BJ (cell line): ENCODE measurements at places on chromosomes 12 and 14.

- DNase-seq, result no peak
Observed at GRCh38 chr12:88145567-88146505, 3.7 kb downstream of the TMTC3 start.

DNA sequence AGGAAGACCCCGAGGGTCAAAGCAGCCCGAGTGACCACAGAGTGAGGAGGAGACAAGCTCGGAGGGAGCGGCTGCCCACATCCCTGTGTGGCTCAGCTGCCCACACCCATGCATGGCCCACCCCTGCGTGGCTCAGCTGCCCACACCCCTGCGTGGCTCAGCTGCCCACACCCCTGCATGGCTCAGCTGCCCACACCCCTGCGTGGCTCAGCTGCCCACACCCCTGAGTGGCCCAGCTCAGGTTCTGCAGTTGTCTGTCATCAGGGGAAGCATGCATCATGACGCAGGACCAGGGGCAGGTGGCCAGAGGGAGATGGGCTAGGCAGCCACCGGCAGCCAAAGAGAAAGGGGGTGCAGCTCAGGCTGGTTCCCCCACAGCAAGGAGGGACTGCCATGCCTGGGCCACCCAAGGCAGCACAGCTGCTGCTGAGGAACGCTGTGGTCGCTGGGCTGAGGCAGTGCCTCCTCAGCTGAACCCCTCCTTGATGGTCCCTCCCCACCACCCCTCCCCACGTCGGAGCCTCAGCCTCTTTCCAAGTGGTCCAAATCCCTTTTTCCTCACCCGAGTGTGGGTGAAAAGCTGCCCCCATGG is 33.3 kb upstream of the NUDT14 start:
- DNase-seq, result no peak

- no peak for DNase-seq
Observed at GRCh38 chr14:71591929-71592328, 340.3 kb upstream of the RGS6 start.

GRCh38 chr14:25394791-25395391 is 344.9 kb upstream of the STXBP6 start:
- no peak for DNase-seq

DNA sequence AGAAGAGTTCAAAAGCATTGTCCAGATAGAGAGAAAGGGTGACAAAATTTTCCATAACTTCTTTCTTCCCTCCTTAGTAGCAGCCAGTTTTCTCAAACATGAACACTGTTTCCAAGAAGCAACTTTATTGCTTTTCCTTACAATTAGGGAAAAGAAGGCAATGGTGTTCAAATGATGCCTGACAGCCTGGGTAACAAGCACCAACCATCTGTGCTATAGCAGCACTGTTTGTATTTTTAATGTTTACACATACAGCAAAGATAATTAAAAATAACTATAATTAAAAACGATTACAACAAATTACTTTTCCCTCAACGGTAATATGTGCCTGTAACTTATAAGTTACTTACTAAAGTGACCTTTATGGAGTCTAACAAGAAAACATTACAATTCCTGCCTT is 450.6 kb upstream of the LMO3 start:
- DNase-seq, result no peak

GRCh38 chr12:765840-766239 is 13.5 kb downstream of the WNK1 start:
- DNase-seq, result no peak

DNA sequence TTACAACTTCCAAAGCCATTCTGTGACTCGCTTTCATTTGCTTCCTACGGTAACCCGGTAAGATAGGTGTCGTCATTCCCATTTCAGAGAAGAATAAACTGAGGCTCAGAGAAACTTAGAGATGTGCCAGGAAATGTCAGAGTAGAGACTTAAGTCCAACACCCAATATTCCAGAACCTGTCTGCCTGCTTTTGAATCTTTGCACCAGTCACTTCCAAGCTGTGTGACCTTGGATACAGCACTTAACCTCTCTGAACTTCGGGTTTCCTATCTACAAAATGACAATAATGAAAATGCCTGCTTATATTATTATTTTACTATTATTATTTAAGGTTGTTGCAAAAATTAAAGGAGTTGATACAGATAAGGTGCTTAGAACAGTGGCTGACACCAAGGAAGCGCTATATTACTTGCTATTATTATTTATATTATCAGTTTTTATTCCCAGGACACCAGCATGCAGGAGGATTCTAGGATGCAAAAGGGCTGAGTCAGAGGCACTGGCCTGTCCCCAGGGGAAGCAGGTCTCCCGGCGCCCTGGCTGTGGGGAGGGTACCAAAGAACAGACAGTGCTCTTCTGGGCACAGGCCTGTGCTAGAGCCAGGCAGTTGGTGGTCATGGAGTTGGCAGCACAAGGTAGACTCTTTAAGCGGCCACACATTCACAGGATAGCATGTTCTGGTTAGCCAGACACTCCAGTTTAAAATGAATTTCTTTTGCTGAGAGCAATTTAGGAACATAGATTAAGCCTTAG is 5.4 kb downstream of the HSPB8 start:
- no peak for DNase-seq

DNA sequence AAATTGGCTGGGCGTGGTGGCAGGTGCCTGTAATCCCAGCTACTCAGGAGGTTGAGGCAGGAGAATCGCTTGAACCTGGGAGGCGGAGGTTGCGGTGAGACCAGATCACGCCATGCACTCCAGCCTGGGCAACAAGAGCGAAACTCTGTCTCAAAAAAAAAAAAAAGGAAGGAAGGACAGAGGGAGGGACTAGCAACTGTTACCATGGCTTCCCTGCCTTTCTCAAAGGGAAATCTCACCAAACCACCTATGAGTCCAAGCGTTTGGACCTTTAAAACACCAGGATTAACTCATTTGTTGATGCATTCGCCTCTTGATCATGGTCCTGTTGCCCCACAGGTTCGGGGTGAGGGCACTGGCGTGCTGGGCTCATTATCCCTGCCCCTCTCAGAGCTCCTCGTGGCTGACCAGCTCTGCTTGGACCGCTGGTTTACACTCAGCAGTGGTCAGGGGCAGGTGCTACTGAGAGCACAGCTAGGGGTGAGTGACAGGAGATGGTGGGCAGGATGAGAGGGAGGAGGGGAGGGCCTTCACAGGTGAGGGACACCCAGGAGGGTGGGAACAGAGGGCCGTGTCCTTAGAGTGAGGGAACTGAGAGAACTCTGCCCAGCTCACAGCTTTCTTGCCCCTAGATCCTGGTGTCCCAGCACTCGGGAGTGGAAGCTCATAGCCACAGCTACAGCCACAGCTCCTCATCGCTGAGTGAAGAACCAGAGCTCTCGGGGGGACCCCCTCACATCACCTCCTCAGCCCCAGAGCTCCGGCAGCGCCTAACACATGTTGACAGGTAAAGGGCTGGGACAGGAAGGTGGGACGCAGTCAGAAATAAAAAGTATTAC is 10.2 kb upstream of the MYL6B start:
- DNase-seq, result no peak

DNA sequence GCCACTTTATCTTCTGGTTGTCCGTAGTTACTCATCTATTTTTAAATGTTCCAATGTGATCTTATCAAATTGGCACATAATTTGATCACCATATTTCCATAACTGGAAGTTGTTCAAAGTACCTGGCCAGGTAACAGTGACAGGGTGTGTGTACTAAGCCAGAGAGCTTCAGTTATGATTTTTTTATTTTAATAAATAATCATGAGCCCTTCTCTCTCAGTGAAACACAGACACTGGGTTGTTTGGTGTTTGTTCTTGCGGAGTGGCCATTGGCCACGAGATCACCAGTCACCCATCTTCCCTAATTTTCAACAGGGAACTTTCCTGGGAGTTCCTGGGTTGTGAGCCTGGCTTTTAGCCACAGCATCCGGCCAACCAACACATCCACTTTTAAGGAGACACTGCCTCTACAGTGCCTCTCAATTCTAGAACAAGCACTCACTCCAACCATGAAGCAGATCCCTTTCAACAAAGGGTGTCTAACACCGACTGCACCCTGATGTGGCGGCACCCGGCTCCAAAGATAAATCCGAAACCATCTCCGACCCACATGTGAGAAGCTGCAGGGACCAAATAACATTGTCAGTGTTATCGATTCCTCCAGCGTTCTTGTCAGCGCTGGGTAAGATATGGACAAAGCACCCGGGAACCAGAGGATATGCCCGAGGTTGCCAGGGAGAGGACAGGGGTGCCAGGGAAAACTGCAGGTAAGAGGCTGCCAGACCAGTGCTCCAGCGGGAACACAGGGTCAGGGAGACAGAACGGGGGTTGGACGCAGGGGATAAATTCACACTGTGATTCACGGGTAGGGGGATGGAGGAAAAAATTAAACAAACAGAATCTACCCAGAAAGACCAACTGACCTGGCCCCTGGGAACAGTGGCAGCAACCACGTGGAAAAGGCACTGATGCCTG is 49.9 kb downstream of the FOXN3 start:
- DNase-seq, result no peak

DNA sequence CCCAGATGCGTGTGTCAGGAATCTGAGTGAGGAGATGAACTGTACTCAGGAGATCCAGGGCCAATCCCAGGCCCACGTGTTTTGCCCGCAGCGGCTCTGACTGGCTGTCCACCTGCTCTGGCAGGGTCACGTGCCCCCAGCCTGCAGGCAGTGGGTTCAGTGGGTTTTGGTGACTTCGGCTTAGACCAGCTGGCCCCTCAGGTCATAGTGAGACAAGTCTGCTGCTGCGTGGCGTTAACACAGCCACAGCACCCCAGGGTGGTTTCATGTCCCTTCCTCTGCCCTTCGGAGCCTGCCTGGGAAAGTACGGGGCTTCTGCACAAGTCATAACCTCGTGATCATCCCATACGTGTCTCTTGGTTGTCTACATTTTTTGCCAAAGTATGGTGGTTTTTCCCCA is 2.6 kb downstream of the FBRSL1 start:
- no peak for DNase-seq

- no peak for DNase-seq
Observed at GRCh38 chr12:44206045-44206444, 370.2 kb downstream of the TMEM117 start.

GRCh38 chr14:33566082-33566481 is 384.8 kb downstream of the EGLN3 start:
- no peak for DNase-seq
